HCT116 (cell line): ENCODE measurements at places on chromosomes 16 and 17.

DNA sequence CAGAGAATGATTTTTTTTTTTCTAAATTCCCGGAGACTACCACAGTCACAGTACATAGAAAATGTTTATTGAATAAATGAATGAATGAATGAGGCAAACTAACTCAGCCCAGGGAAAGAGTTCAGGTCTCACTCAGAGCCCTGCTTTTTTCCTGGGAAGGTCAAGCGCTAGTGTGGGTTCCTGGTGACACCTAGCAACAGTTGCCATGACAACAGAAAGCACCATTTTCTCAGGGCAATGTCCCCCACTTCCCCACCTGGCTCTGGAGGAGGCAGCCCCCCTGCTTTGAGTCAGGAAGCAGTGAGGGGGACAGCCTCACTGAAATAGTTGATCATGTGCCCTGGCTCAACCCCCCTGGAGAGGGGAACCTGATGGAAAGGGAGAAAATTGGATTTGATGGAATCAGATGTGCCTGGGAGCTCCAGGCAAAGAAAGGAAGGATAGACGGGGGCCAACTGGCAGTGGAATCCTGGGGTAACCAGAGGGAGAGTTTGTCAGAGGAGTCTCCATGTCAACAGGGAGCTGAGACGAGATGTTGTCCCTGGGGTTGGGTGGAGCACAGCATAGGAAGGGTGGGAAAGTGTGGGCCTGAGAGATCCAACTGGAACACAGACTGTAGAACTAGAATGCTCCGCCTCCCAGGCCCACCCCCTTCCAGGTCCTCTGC is 242.2 kb upstream of the CCL2 start:
- no peak overlapping the region for H3K4me3 ChIP-seq
- H3K4me1 ChIP-seq: no peaks in the 10 kb centered on the region
- H3K27me3 ChIP-seq: no peaks in the 10 kb centered on the region
- H3K36me3 ChIP-seq: no peaks in the 10 kb centered on the region
- DNase-seq: no peak

GRCh38 chr16:57258226-57258909 is 13.3 kb downstream of the ARL2BP start:
- DNase-seq: no peak
- no peak overlapping the region for H3K4me3 ChIP-seq
- H3K36me3 ChIP-seq: no peaks in the 10 kb centered on the region

- H3K36me3 ChIP-seq: no peaks in the 10 kb centered on the region
- H3K27ac ChIP-seq: no peak overlapping the region
- H3K4me1 ChIP-seq: peaks cover 16% of the 10 kb centered on the region
- DNase-seq: no peak
- H3K27me3 ChIP-seq: peaks cover 4% of the 10 kb centered on the region; the same call in 1 of the 2 replicates
Observed at GRCh38 chr17:74923538-74924249, 379 bp upstream of the OTOP2 start.

DNA sequence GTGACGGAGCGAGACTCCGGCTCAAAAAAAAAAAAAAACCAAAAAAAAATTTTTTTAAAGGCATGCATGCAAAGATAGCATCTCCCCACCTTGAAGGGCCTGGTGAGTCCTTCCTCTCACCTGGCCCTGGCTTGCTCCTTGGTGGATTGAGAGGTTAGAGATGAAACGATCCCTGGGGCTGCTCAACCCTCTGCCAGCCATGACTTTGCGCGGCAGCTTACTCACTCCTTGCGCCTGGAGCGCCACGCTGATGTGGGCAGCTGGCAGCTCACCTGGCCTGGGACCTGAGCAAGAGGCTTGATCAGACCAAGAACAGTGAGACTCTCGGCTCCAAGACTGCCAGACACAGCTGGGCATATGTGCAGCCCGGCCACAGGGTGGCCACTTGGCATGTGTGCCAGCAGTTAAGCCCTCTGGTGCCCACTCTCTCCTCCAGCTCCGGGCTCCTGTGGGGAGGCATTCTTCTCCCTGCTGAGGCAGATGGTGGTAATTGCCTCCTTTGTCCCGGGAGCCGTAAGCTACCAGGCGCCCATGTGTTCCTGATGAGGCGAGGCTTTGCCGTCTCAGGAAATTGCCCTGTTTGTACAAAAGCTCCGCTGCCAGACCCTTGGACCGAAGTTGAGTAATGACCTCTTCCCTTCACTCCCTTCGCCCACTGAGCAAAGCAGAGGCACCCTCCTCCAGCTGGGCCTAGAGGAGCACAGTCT is 5.1 kb upstream of the EVPL start:
- H3K4me1 ChIP-seq: peaks cover 45% of the 10 kb centered on the region
- DNase-seq: no peak
- no peaks in the 10 kb centered on the region for H3K27me3 ChIP-seq
- H3K4me3 ChIP-seq: no peak overlapping the region
- H3K36me3 ChIP-seq: no peaks in the 10 kb centered on the region
- H3K27ac ChIP-seq: no peak overlapping the region

DNA sequence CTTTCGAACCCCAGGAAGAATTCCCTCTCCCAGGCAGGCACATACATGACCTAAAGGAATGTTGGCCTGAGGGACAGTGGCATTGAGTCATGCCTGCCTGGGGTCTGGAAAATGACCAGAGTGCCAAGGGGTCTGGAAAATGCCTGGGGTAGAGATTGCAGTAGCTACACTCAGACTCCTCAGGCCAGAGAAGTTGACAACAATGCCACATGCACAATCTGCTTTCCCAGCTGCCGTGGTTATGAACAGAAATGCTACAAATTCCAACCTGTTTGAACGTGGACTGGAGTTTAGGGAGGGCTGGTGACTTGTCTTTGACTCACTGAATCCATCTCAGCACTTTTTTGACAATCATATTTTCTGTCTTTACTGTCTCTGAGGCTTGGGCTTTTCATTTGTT is 250.0 kb downstream of the ABCC12 start:
- H3K4me1 ChIP-seq: no peaks in the 10 kb centered on the region; the same call in 1 of the 2 replicates
- DNase-seq: no peak
- H3K4me3 ChIP-seq: no peak overlapping the region
- peaks cover 12% of the 10 kb centered on the region for H3K27me3 ChIP-seq

- H3K4me3 ChIP-seq: no peak overlapping the region
- no peaks in the 10 kb centered on the region for H3K4me1 ChIP-seq
- H3K27me3 ChIP-seq: no peaks in the 10 kb centered on the region
- no peak overlapping the region for H3K27ac ChIP-seq
- no peak for DNase-seq
Observed at GRCh38 chr17:18008496-18009268, 30.3 kb downstream of the ATPAF2 start.

DNA sequence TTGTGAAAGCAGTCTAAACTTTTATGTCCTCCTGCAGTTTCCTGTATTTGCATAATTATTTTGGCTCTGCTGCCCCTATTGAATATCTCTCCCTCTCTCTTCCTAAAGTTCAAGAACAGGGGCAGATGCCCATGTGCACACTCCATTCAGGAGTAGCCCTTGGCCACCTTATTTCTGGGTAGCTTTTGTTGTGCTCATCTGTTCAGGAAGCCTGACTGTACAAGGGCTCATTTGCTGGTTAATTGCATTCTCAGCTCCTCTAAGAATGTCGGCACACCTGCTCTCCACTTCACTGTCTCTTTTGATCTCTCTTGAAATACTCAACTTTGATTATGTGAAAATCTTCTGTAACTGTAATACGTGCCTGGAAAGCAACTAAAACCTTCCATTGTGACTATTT is 1378.8 kb upstream of the CDH8 start:
- no peak for DNase-seq
- H3K4me1 ChIP-seq: no peaks in the 10 kb centered on the region
- H3K4me3 ChIP-seq: no peak overlapping the region
- H3K27me3 ChIP-seq: no peaks in the 10 kb centered on the region
- H3K36me3 ChIP-seq: no peaks in the 10 kb centered on the region

DNA sequence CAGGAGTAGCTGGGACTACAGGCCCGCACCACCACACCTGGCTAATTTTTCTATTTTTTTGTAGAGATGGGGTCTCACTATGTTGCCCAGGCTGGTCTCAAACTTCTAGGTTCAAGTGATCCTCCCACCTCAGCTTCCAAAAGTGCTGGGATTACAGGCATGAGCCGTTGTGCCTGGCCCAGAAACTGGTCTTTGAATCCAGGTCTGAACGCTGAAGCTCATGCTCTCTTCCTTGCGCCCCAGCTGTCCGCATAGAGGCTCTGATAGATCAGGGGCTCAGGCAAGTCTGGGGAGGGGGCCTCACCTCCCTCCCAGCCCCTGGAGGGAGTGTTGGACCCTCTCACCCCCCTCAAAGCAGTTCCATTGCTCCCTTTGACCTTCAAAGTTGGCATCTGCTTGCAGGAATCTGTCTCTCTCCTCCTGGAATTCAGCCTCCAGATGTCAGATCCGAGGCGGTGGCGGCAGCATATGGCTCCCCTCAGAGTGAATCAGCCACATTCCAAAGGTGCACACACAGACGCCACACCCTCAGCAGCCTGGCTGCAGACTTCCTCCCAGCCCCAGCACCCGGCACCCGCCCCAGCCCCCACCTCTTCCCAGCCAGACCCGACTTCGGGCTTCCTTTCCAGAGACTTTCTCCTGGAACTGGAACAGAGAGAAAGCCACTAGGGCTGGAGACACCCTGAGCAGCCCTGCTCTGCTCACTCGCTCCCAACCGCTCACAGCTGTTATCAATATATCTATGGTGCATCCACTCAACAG is 16.9 kb upstream of the GLIS2 start:
- peak; percentile 80 for DNase-seq
- no peaks in the 10 kb centered on the region for H3K27me3 ChIP-seq
- H3K36me3 ChIP-seq: no peaks in the 10 kb centered on the region
- peak overlapping the region; percentile 99 for H3K27ac ChIP-seq

GRCh38 chr17:39335704-39336223 is 65.7 kb downstream of the FBXL20 start:
- no peaks in the 10 kb centered on the region for H3K27me3 ChIP-seq
- no peak overlapping the region for H3K27ac ChIP-seq
- no peaks in the 10 kb centered on the region for H3K4me1 ChIP-seq
- no peaks in the 10 kb centered on the region for H3K36me3 ChIP-seq
- H3K4me3 ChIP-seq: no peak overlapping the region

DNA sequence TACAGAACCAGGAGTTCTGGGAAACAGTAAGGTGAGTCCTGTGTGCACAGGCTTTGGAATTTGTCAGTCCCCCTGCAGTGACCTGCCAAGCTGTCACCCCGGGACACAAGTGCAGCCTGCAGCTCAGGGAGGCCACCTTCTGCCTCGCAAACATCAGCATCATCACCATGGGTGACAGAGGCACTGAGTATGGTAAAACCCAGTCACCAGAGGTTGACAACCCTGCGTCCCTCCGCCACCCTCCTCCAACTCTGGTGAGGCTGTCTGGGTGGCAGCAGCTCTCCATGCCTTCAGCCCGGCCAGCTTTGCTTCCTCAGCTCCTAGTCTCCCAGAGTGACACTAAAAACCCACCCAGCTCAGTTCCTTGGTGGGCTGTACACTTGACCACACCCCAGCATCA is 221.0 kb downstream of the CPPED1 start:
- no peak for DNase-seq

GRCh38 chr16:58127033-58127556 is 2.1 kb downstream of the CFAP20 start:
- H3K4me1 ChIP-seq: peaks cover 11% of the 10 kb centered on the region; the same call in 1 of the 2 replicates
- no peak for DNase-seq
- no peaks in the 10 kb centered on the region for H3K27me3 ChIP-seq
- H3K4me3 ChIP-seq: no peak overlapping the region

DNA sequence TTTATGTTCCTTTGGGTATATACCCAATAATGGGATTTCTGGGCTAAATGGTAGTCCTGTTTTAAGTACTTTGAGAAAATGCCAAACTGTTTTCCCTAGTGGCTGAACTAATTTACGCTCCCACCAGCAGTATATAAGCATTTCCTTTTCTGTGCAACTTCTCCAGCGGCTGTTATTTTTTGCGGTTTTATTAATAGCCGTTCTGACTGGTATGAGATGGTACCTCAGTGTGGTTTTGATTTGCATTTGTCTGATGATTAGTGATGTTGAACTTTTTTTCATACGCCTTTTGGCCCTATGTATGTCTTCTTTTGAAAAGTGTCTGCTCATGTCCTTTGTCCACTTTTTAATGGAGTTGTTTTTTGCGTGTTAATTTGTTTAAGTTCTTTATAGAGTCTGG is 25.8 kb upstream of the TEKT1 start:
- H3K4me1 ChIP-seq: peaks cover 7% of the 10 kb centered on the region; the same call in 1 of the 2 replicates
- no peak overlapping the region for H3K27ac ChIP-seq
- H3K27me3 ChIP-seq: no peaks in the 10 kb centered on the region
- DNase-seq: no peak

DNA sequence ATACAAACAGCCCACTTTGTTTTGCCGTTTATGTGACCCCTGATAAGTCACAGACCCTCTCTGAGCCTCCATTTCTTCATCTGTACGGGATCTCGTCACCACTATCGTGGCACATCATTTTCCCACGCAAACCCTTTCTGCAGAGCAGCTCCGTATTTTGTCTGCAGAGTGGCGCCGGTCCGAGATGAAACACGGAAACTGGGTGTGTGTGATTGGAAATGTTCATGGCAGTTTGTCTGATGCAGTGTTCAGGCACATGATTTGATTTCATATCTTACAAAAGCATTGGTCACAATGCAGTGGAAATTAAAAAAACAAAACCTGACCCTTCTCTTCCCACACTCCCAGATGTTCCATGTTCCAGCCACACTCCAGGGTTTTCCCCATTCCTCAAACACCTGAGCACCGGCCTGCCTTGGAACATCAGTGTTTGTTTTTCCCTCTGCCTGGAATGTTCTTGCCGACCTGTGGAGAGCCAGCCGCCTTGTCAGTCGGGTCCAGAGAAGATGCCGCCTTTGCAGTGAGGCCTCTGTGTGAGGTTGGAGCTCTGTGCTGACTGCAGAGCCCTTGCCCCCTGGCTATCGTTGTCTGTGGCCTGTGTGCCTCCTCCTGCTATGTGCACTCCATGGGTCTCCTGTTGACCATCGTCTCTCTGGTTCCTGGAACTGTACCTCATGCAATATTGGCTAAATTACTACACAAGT is 39.2 kb downstream of the NT5M start:
- H3K27me3 ChIP-seq: no peaks in the 10 kb centered on the region
- no peaks in the 10 kb centered on the region for H3K36me3 ChIP-seq
- H3K27ac ChIP-seq: no peak overlapping the region
- DNase-seq: no peak
- no peaks in the 10 kb centered on the region for H3K4me1 ChIP-seq
- no peak overlapping the region for H3K4me3 ChIP-seq

DNA sequence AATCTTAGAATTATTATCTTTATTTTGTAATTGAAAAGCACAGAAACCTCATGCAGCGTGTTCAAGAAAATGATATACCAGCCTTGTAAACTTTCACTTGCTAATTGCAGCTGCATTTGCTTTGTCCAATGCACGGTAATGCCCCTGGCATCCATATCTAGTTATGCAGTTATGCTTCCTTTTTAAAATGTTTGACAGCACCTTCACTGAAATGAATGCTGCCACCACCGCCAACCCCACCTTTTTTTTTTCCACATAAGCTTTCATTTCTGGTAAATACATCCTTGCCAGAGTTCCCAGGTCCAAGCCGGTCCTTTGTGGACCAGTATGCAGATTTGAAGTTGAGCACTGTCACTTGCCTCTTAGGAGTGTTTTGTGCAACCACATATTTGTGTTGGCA is 338.8 kb downstream of the WWOX start:
- H3K36me3 ChIP-seq: no peaks in the 10 kb centered on the region
- H3K27me3 ChIP-seq: no peaks in the 10 kb centered on the region
- H3K4me1 ChIP-seq: no peaks in the 10 kb centered on the region
- no peak overlapping the region for H3K4me3 ChIP-seq
